ENCODE measurements at places on chromosomes 12 and 14. TPM values are rescaled to one million over a fixed set of nuclear protein-coding genes. Genes with fewer than 3 reads are reported as not detected.

GRCh38 chr12:82659343-82660207 is 27.1 kb upstream of the TMTC2 start:
- no peaks in the 10 kb centered on the region for H3K36me3 ChIP-seq
- no peaks in the 10 kb centered on the region for H3K4me1 ChIP-seq
- H3K27ac ChIP-seq = no peak overlapping the region

NKX2-1 gene
- total RNA-seq = not detected

DDX54 gene
- 72.0 TPM for total RNA-seq

SRGAP1 gene
- not detected for total RNA-seq
